ENCODE measurements at places on chromosomes 3 and 15. TPM values are rescaled to one million over a fixed set of nuclear protein-coding genes. Genes with fewer than 3 reads are reported as not detected.

GRCh38 chr3:127763816-127764215 is 58.5 kb downstream of the MGLL start:
- no peak for DNase-seq

- peak; percentile 16 for DNase-seq
Measured at GRCh38 chr15:88834211-88834812, 31.1 kb downstream of the ACAN start.

DNA sequence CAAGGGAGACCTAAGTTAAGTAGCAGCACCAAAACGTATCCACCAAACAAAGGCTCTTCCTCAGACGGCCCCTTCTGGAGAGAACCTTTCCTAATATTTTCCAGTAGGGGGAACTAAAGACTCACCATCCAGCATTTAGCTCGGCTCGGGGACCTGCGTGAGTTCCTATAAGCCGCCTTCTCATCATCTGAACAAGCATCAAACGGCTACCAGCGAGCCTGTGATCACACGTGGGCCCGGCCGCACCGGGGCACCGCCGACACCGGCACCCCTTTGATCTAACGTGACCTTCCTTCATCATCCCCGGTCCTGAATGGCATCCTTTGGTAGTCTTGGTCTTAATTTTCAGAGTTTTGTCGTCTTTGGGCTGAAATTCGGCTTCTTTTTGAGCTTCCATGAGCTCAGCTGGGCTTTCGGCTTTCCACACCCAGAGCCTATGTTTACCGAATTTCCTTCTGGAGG is 1.4 kb upstream of the ROBO2 start:
- DNase-seq: no peak

The NOX5 gene
- total RNA-seq: not detected

The LAMB2 gene
- total RNA-seq: not detected
